IPS DF 19.7 (cell line): ENCODE measurements at places on chromosomes 7 and 10.
A peak's percentile ranks its signal among the peaks of the same experiment; 100 is the strongest.

DNA sequence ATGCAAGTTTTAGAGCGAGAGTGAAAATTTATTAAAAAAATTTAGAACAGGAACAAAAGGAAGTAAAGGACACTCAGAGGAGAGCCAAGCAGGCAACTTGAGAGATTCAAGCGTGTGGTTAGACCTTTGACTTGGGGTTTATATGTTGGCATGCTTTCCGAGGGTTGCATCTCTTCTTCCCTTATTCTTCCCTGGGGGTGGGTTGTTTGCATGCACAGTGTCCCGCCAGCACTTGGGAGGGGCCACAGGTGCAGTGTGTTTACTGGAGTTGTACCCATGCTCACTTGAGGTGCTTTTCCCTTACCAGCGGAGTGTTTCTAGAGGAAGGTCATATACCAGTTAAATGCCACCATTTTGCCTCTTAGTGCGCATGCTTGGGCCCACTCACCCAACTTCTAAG lies 96.3 kb downstream of the CHN2 start:
- no peak for DNase-seq

- DNase-seq: peak; percentile 3
Measured at GRCh38 chr10:126939706-126940105, 34.5 kb downstream of the DOCK1 start.

- no peak for DNase-seq
Measured at GRCh38 chr10:8194050-8194449, 139.6 kb downstream of the GATA3 start.

GRCh38 chr10:32318476-32318896 lies 28.5 kb downstream of the EPC1 start:
- DNase-seq: no peak

DNA sequence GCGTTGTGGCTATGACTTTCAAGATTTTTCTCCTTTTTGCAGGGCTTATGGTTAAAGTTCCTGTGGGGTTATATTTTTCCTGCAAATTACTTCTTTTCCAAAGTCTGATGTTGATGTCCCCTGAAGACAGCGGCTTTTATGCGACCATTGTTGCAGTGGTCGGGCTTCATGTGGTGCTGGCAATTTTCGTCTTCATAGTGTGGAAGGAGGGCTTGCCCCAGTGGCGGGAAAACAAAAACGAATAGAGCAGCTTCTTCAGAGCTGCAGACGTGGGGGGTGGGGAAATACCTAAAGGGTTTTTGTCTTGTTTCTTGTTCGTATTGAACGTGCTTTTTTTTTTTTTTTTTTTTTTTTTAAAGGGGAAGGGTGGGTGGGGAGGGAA lies 53.8 kb downstream of the MCMBP start:
- peak; percentile 20 for DNase-seq

- no peak for DNase-seq
Measured at GRCh38 chr10:24908793-24909423, 43.5 kb downstream of the PRTFDC1 start.

- no peak for DNase-seq
Measured at GRCh38 chr7:148697256-148698006, 1.3 kb upstream of the CUL1 start.

DNA sequence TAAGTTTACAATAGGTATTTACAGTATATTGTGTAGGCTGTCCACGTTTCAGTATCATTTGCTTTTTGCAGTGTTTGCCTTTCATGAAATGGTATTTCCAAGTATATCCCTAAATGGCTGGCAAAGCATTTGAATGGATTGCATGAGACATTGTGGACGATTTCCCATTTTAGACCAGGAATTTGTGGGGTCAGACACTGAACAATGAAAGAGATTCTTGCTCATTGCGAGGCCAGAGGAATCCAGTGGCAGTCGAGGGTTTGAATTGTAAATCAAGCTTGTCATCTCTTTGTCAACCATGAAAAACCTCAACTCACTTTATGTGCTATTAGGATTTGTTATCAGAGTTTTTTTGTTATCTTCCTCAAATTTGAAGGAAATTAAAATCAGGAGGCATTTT lies 70.8 kb downstream of the CREB5 start:
- no peak for DNase-seq

DNA sequence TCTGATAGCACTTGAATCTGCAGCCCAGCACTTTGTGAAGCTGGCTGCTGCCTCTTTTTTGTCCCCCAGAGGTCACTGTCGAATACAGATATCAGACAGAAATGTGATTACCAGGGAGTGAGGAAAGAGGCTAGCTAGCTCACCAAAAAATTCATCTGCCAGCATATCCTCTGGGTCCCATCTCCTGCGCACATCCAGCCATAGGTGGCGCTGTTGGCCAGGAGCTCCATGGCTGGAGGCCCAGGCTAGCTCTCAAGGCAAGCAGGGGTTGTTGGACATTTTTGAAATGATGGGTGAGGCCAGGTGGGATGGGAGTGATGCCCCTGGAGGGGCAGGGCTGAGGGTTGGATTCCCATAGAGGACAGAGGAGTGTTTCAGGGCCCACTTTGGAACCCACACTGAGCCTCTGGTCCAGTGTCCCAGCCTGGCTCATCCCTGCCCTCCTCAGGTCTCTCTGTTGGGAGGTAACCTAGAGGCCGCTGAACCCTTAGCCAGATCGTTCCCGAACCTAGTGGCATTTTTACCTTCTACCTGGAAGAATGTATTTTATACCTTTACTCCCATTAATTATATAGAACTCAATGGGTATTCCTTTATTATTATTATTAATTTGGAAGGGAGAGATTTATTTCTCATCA lies 14.8 kb downstream of the DPCD start:
- peak; percentile 82 for DNase-seq

- DNase-seq: no peak
Measured at GRCh38 chr10:69055241-69055640, 32.7 kb upstream of the SRGN start.

- no peak for DNase-seq
Measured at GRCh38 chr10:49333192-49333591, 34.2 kb downstream of the C10orf71 start.

GRCh38 chr7:101832205-101832631 lies 14.8 kb downstream of the CUX1 start:
- no peak for DNase-seq

- no peak for DNase-seq
Measured at GRCh38 chr10:117965984-117966383, 80.8 kb downstream of the RAB11FIP2 start.

- DNase-seq: no peak
Measured at GRCh38 chr7:26376175-26376917, 84.7 kb downstream of the SNX10 start.

DNA sequence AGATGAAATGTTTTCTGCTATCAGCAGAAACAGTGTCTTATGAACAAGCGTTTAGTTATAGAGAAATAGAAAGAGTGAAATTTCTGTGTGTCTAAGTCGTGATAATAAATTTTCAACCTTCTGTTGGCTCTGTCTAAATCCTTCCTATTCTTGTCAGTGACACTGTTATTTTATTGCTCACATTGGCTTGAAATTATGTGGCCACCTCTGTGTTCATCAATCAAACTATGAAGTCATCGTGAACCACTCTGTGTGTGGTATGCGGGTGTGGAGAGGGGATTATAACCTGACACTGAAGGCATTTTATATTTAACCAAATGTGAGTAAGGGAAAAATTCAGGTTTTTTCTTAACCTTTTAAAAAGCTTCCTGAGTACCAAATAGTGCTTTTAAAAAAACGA lies 12.3 kb downstream of the AOAH start:
- no peak for DNase-seq

- DNase-seq: no peak
Measured at GRCh38 chr7:47211519-47211973, 370.4 kb downstream of the TNS3 start.

DNA sequence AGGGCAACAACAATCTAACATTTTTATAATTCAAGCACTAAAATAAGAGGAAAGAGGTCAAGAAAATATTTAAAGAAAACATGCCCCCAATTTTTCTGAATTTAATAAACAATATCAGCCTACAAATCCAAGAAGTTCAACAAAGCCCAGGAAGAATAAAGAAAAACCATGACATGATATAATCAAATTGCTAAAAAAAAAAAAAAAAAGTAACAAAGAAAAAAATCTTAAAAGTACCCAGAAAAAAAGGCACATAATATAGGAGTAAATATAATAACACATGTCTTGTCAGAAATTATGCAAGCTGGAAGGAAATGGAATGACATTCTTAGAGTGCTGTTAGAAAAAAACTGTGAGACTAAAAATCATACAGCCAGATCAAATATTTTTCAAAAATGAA lies 151.4 kb downstream of the IMMP2L start:
- DNase-seq: no peak

GRCh38 chr7:158609313-158609974 lies 21.8 kb upstream of the PTPRN2 start:
- no peak for DNase-seq

- peak; percentile 48 for DNase-seq
Measured at GRCh38 chr7:37986908-37987330, 66.5 kb downstream of the EPDR1 start.

GRCh38 chr10:22453948-22454591 lies 108.8 kb downstream of the SPAG6 start:
- no peak for DNase-seq

DNA sequence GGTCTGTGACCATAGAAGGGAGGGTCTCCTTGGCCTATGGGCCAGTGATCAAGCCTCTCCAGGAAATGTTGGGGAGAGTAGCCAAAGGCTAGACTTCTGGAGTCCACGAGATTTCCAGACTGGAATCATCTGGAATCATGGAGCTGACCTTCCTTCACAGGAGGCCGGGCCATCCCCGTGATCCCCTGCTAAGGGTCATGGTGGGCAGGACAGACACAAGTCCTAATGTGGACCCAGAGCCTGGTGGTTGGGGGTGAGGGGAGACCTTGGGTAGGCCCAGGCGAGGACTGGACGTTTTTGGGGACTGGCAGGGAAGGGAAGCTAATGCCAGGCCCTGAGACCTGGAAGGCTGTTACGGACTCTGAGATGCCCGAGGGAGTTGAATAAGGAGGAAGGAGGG lies 9.8 kb upstream of the GRID1 start:
- DNase-seq: no peak

GRCh38 chr10:541750-542371 lies 147.6 kb downstream of the DIP2C start:
- DNase-seq: no peak

DNA sequence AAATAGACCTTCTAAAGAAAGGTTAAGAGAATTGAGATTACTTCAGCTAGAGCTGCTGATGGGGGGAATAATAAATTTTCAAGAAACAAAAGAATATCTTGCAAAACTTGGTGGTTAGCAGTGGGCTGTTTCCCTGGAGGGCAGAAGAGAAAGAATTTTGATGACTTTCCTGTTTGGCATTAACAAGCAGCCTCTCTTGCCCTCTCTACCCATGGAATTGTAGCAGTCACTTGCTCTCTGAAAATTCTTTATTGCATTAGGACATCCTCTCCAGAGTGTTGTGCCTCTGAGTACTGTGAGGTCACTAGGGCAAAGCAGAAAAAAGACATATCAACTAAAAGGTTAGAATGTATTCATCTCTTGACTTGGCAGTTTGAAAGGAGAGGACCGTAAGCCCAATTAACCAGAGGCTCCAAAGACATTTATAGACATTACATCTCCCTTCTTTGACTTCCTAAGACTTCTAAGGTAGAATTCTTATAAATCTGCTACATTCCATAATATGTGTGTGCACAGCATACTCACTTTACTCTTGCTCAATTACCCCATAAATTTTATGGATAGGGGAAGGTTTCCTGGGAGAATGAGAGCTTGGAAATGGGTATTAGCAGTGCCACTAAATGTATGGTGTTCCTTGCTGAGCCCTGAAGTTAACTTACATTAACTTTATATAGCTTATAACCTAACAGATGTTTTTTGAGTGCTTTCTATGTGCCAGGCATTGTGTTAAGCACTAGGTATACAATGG lies 215.3 kb downstream of the KIF20B start:
- DNase-seq: no peak

DNA sequence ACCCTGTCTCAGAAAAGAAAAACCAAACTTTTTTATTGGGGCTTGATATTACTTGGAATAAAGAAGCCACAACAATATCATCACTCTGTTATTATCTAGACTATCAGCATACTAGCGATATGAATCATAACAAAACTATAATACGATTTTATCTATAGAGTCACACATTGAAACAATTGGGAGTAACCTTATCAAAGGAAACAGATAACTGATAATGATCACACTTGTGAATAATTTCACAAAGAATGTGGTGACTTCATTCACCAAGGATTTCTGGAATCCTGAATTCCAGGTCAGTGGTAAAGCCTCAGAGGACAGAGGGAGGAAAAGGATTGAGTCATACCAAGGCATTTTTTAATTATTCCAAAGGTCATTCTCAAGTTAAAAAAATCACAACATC lies 32.1 kb upstream of the NMT2 start:
- DNase-seq: peak; percentile 59

DNA sequence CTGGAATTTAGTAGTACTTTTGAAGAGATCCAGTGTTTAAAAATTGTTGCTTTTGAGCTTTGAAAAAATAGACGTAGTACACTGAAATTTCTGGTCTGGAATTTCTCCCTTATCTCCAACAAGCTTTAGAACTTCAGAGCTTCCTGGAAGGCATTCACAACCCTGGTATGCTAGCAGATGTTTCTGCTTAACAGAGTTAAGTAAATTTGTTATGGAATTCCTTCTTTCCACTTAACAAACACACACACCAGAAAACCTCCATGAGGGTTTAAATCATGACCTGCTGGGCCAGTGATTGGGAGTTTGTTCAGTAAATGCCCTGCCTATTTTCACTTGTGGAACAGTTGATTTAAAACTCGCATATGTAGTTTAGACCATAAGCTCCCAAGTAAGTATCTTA lies 13.7 kb downstream of the ASB15 start:
- DNase-seq: no peak

- DNase-seq: no peak
Measured at GRCh38 chr7:30423788-30424505, 54.6 kb downstream of the NOD1 start.

DNA sequence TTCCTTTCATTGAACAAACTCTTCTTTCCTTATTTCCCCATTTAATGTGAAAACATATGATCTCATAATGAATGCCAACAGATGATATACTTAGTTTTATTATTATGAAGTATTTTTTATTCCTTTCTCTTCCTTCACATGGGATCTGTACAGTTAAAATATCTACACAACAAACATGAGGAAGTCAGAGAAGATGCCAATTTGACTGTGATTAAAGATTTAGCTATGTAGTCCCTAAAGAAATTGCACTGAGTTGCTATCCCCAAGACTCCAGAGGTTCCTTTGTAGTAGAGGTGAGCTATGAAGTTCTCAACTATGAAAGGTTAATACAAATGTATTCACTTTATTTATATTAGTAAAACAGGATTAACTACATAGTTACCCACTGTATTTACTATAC lies 60.6 kb upstream of the LRRN3 start:
- DNase-seq: no peak

DNA sequence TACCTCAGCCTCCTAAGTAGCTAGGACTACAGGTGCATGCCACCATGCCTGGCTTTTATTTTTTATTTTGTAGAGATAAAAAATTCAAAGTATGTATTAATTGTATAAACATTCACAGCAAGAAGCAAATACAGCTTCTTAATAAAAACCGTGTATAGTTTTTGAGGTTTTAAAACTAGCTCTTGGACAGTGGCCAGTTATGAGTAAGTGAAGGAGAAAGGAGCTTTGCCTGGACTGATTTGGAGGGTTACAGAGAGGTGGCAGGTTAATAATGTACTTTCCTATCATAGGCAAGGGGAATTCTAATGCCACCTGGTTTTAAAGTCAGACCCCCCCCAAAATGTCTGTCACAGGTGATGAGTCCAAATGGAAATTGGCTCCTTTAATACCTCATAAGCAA lies 43.4 kb downstream of the ZNRF2 start:
- DNase-seq: no peak

- DNase-seq: no peak
Measured at GRCh38 chr7:127870231-127870907, 160.9 kb downstream of the LRRC4 start.
